NK-92 treated with Interleukin-12 subunit alpha and Interleukin-12 subunit beta, amount 100 ng/mL, for 24 hours (cell line): ENCODE measurements at places on chromosomes 16 and 17.

- peak; percentile 45 for DNase-seq
Measured at GRCh38 chr17:75517297-75517865, 1.1 kb downstream of the TSEN54 start.

GRCh38 chr17:35097776-35098175, 21.9 kb downstream of the RAD51D start:
- no peak for DNase-seq

DNA sequence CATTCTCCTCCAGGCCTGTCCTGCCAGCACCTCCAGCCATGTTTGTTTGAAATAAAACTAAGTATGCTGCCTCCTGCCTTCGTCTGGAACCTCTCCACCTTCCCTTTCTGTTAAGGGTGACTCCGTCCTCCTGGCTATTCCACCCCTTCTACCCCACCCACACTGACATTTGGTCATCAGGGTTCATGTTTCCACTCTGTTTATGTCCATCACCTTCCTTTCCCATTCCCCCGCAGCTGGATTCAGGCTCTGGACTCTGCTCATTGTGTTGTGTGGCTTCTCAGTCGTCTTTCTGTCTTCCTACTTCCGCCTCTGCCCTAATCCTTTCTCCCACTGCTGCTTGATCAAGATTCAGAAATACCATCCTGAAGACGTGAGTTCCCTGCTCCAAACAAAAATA, 28.6 kb downstream of the EPN2 start:
- no peak for DNase-seq

DNA sequence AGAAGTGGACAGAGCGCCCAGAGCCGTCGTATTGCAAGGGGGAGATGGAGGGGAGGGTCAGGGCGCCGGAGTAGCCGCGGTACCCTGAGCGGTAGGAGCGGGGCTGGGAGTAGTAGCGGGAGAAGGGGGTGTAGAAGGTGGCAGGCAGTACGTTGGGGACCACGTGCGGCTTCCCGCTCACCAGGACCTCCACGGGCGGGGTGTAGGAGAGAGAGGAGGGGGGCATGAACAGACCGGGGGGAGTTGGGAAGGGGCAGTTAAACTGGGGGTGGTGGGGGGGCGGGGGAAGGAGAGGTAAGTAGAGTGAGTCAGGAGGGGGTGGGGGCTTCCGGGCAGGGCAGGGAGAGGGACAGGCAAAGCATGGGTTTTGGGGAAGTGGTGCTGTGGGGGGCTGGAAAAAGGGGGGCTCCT, 16.8 kb downstream of the ST6GALNAC2 start:
- DNase-seq, result no peak

- DNase-seq, result no peak
Measured at GRCh38 chr16:86626966-86627365, 48.6 kb downstream of the FOXL1 start.
